ENCODE measurements at places on chromosomes 3 and 15.
A peak's percentile ranks its signal among the peaks of the same experiment; 100 is the strongest.

DNA sequence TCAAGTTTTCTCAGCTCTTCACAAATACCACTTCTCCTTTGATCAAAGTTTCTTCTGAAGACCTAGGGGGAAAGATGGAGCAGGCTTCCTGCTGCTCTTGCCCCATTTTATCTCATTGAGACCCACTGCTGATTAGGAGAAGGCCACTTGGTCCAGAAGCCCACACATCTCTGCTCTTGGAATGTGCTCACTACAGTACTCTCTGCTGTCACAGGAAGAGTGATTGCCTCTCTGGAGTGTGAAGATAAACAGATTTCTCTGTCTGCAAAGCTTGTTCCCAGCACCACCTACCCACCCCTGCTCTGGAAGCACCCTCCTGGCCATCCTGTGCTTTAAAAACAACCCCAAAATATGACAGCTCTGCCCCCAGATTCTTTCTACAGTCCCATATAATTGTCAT lies 41.3 kb upstream of the PRTG start:
- no peak for DNase-seq

DNA sequence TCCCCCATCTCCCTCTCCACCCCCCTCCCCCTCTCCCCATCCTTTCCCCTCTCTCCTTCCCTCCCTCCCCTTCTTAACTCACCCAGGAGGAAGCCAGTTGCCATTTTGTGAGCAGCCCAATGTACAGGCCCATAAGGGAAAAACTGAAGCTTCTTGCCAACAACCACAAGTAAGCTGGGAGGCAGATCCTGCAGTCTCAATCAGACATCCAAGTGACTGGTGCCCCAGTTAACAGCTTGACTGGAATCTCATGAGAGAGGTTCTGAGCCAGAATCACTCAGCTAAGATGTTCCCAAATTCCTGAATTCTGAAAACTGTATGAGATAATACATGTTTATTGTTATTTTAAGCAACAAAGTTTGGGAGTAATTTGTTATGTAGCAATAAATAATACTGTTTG lies 90.7 kb downstream of the C3orf70 start:
- no peak for DNase-seq

GRCh38 chr15:63623232-63623969 lies 26.2 kb downstream of the FBXL22 start:
- DNase-seq, result no peak

- peak; percentile 58 for DNase-seq
These were observed 178.8 kb downstream of the KLHL25 start for GRCh38 chr15:85615930-85616329.

- DNase-seq, result peak; percentile 85
These were observed 297.2 kb downstream of the FHIT start for GRCh38 chr3:60954048-60954447.

DNA sequence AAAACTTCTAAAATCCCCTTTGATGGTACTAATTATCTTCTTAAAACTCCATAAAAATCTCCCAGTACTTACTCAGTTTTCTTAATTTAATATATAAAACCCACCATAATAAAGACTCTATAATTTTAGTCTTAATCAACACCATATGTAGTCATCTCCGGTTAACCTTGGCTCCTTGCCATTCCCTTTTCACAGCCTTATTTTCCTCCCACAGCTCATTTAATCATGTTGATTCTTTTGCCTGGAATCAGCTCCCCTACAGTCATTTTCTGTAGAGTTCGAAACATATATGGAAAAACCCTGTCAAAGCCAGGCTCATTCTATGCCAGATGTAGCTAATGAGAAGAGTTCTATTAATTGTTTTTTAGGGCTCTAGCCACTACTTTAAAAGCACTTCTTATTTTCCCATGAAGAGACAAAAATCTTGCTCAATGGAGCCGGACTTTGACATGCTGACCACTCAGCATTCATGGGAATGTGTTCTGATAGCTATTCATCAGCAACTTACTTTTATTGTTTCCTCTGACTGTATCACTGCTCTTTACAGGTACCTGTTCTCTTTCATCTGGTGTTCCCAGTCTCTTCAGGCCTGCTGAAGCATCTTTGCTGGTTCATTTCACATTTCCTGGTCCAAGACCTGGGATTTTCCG lies 573.4 kb downstream of the NAALADL2 start:
- DNase-seq, result peak; percentile 91

- no peak for DNase-seq
These were observed 3.8 kb upstream of the USP3 start for GRCh38 chr15:63500265-63501250.

DNA sequence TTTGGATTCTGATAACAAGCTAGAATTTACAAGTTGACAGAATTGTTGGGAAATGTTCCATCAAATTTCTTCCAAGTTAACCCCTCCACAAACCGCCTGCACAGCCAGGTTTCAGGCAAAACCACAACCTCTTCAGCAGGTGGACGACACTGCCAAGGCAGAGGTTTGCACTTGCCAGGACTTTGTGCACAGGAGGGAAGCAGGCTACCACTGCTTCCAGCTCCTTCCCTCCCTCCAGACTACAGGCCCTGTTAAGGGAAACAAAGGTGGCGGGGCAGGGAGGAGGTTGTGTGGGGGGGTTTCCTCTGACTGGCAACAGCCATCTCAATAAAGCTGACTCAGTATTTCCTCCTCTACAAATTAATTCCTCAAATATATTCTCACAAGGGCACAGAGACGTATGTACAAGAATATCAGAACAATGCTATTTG lies 42.2 kb downstream of the TBC1D2B start:
- no peak for DNase-seq

GRCh38 chr3:175233957-175234940 lies 375.1 kb downstream of the NAALADL2 start:
- DNase-seq, result no peak

DNA sequence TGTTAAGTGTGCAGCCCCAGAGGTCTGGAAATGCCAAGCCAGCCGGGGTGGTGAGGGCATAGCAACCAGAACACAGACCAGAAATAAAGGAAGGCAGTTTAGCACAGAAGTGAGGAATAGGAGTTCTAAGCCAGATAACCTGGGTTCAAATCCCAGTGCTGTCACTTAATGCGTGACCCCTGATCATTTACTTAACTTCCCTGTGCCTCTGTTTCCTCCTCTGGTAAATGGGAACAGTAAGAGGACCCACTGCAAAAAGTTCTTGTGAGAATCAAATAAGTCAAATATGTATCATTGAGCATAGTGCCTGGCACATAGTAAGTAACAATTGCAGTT lies 125.2 kb upstream of the ARHGEF3 start:
- DNase-seq, result no peak

DNA sequence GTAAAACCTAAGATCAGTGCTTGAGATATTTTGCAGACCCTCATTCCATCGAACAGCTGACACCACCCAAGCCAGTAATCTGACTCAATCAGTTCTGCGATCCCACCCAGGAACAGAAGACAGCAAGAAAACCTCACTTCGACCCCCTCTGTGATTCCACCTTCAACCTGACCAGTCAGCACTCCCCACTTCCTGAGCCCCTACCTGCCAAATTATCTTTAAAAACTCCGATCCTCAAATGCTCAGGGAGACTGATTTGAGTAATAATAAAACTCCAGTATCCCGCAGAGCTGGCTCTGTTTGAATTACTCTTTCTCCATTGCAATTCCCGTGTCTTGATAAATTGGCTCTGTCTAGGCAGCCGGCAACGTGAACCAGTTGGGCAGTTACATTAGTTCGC lies 25.7 kb upstream of the CLDN16 start:
- DNase-seq, result no peak

GRCh38 chr3:104989878-104990277 lies 376.8 kb upstream of the ALCAM start:
- peak; percentile 18 for DNase-seq

DNA sequence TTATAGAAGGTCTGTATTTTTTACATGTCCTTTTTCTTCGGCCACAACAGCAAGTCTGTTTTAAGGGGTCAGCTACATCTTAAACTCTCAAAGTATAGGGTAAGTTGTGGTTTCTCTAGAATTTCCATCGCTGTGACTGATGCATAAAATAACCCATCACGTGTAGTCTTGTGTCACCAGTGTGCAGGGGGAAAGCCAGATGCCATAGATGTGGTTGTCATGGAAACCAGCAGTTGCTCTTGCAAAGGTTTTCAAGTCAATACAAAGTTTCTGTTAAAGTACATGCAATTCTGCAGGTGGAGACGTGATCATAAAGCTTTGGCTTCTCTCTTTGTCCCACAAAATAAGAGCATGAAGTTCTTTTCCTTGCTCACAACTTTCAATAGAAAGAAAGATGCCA lies 210.3 kb upstream of the ONECUT1 start:
- DNase-seq, result no peak

- no peak for DNase-seq
These were observed 80.2 kb downstream of the ABI3BP start for GRCh38 chr3:100912976-100913545.
